ENCODE measurements at places on chromosomes 16 and 17. TPM values are rescaled to one million over a fixed set of nuclear protein-coding genes. Genes with fewer than 3 reads are reported as not detected.

SBK1 gene
- 68.1 TPM for total RNA-seq

- H3K4me3 ChIP-seq = no peak overlapping the region
- DNase-seq = no peak
- no peak overlapping the region for H3K27ac ChIP-seq
- H3K36me3 ChIP-seq = no peaks in the 10 kb centered on the region
- H3K27me3 ChIP-seq = no peaks in the 10 kb centered on the region
Observed at GRCh38 chr16:81592353-81592866, 147.8 kb downstream of the CMIP start.

NOG gene
- total RNA-seq = 0.89 TPM

CACNG3 gene
- 0.12 TPM for total RNA-seq

- no peak overlapping the region for H3K27ac ChIP-seq
- H3K4me1 ChIP-seq = peaks cover 19% of the 10 kb centered on the region
- no peaks in the 10 kb centered on the region for H3K36me3 ChIP-seq
- peak; percentile 40 for DNase-seq
- H3K4me3 ChIP-seq = no peak overlapping the region
Observed at GRCh38 chr16:12311877-12312276, 335.3 kb downstream of the SNX29 start.

DNA sequence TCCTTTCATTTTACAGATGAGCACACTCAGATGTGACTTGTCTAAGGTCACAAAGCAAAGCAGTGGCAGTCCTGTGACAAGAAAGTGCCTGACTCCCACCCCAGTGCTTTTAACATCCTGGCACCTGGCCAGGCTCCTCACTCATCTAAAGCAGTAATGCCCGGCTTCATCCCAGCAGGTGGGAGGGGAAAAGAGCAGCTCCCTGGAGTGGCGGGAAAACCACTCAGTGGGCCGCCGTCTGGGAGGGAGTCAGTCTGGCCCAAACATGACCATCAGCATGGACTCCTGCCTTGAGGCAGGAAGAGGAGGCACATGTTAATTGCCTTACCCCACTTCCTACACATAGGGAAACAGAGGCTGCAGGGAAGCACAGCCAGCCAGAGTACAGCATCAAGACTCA is 2.6 kb downstream of the PCGF2 start:
- H3K27me3 ChIP-seq = peaks cover 6% of the 10 kb centered on the region
- peaks cover 42% of the 10 kb centered on the region for H3K4me1 ChIP-seq
- peak overlapping the region; percentile 99 for H3K4me3 ChIP-seq
- no peak overlapping the region for H3K27ac ChIP-seq
- DNase-seq = no peak

GRCh38 chr17:72602517-72603419 is 481.9 kb downstream of the SOX9 start:
- no peaks in the 10 kb centered on the region for H3K27me3 ChIP-seq
- peak; percentile 90 for DNase-seq
- no peak overlapping the region for H3K4me3 ChIP-seq
- peaks cover 12% of the 10 kb centered on the region for H3K4me1 ChIP-seq
- no peak overlapping the region for H3K27ac ChIP-seq
- H3K36me3 ChIP-seq = no peaks in the 10 kb centered on the region

CDC42EP4 gene
- 19.9 TPM for total RNA-seq

GRCh38 chr16:84090211-84090610 is 26.5 kb downstream of the MBTPS1 start:
- no peak overlapping the region for H3K4me3 ChIP-seq
- no peak overlapping the region for H3K27ac ChIP-seq
- H3K27me3 ChIP-seq = no peaks in the 10 kb centered on the region
- H3K36me3 ChIP-seq = peaks cover 19% of the 10 kb centered on the region
- no peak for DNase-seq
- H3K4me1 ChIP-seq = no peaks in the 10 kb centered on the region

RGS9 gene
- 12.8 TPM for total RNA-seq

ZNF232 gene
- total RNA-seq = 24.1 TPM

GRCh38 chr16:4212211-4212933 is 29.5 kb downstream of the SRL start:
- no peak overlapping the region for H3K4me3 ChIP-seq
- no peak for DNase-seq
- H3K36me3 ChIP-seq = no peaks in the 10 kb centered on the region
- H3K4me1 ChIP-seq = peaks cover 5% of the 10 kb centered on the region

DNA sequence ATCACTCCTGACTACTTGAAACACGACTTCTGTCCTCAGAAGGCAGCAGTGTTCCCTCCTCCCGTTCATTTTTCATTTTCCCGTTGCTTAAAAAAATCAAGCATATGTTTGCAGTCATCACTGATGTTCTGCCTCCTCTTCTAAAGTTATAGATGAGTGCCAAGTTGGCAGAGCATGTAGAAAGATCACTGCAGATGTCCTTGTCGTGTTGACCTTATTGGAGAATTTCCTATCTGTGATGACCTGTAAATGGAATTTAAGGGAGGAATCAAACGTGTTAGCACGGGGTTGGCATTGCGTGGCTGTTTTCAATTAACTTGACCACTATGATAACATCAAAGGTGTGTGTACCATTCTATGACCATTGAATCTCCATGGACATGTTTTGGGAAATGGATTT is 396.7 kb downstream of the WWOX start:
- H3K36me3 ChIP-seq = no peaks in the 10 kb centered on the region
- H3K4me3 ChIP-seq = no peak overlapping the region
- DNase-seq = no peak
- H3K27me3 ChIP-seq = no peaks in the 10 kb centered on the region
